Activated CD4-positive, alpha-beta T cell treated with anti-CD3 and anti-CD28 coated beads, Interleukin-2, amount 50 U/mL, for 24 hours (primary cell): ENCODE measurements at places on chromosomes 7 and 10.

DNA sequence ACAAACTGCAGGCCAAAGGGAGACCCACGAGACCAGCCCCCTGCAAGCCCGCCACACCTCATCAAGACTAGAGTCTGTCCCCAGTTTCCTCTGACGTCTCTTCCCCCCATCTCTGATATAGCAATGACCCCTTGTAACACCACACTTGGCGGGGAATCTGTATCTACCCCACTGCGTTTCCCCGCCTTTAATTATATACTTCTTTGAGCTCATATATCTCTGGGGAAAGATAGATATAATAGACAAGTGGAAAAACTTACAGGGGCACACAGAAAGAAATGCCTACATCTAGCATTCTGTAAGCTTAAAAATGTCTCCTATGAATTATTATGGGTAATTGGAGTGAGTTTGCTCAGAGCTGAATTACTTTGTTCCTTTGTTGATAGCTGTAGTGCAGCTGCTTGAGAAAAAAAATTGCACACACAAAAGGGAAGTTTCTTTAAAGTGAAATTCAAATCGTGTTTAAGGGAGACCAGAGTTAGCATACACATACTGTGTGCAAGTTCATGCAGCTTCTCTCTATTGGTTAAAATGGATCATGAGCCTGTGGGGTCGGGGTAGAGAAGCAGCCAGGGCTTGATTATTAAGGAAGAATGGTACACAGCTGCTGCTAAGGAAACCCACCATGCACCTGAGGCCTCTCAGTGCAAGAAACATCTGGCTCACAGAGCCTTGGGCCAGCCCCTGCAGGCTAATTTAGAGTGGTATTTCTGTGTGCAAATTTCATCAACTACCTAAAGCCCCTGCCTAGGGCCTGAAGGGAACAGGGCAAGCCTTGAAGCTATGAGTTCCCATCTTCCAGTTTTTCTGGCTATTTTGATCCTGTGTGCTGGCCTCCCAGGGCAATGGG, 32.5 kb downstream of the CDCA7L start:
- DNase-seq: no peak

DNA sequence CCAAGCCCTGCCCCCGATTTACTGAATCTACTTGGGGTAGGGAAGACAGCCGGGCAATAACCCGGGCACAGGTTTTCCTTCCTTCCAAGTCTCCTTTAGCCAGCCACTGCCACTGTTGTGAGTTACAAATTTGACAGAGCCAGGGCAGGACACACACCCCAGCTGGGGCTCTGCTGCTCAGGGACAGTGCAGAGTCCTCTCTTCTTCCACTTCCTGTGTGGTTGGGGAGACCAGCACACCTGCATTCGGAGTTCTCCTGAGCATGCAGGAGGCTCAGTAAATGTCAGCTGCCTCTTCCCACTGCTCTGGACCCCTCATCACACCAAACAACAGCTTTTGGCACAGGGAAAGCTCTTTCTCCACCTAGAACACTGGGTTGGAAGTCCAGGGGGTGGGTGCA, 21.3 kb downstream of the CHST15 start:
- DNase-seq: no peak

- no peak for DNase-seq
These were observed 415.5 kb upstream of the COBL start for GRCh38 chr7:51732116-51732515.

DNA sequence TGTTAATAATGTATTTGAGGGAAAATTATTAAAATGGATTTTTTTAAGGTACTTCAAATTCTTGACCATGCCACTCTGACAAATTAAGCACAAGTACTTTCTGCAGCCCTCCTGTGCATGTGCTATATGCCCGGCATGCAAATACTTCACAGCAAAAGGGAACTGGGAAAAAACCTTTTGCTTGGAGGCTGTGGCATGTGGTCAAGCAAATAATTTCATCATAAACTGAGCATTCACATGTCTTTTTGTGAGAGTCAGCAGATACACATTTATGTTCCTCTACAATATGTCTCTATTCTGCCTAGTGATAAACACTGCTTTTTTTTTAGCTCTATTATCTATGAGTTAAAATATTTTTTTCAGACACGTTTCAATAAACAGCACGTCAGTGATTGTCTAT, 53.7 kb upstream of the SEMA3A start:
- DNase-seq: no peak

DNA sequence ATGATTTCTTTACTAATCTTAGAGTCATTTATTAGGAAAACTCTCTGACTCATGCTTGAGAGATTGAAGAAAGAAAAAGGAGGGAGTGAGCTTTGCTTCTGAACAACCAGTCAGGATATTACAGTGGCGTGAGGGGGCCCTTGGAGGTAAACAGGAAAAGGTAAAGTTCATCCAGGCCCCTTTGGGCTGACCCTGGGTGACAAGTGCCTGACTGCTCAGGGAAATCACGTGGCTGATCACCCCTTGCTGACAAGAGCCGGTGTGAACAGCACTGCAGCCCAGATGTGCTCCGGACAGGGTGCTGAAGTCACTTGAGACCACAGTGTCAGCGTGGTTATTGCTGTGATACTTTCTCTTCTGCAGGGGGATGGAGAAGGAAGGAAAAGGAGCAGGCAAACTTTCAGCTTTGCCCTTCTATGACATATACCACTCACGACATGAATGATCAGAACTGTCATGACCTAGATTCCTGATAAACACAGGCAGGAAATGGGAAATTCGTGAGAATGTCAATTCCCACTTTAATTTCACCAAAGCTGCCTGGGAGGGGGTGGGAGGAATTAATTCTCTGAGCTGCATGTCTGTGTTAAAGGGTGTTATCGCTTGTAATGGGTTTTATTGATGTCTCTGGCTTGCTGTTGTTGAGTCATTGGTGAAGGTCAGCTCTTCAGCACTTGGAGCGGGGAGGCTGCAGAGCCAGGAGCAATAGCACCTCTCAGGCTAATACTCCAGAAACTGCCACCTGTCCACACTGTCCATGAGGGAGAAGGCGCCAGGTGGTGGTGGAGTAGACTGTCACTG, 139.8 kb upstream of the AOAH start:
- DNase-seq: no peak

DNA sequence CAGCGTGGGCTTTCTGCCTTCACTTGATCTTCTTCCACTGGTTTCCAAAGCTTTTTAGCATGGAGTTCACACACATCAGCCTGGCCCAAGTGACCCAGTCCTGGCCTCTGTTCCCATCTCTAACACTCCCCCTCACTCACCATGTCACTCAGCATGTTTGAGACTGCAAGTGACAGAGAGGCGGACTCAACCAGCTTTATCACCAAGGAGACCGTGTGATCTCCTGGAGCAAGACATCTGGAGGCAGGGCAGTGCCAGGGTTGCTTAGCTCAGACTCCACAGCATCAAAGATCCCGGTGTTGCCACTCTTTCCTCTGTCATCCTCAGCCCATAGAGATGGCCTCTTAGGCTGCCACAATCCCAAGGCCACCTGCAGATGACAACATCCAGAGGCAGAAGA, 39.4 kb downstream of the FAM241B start:
- no peak for DNase-seq

DNA sequence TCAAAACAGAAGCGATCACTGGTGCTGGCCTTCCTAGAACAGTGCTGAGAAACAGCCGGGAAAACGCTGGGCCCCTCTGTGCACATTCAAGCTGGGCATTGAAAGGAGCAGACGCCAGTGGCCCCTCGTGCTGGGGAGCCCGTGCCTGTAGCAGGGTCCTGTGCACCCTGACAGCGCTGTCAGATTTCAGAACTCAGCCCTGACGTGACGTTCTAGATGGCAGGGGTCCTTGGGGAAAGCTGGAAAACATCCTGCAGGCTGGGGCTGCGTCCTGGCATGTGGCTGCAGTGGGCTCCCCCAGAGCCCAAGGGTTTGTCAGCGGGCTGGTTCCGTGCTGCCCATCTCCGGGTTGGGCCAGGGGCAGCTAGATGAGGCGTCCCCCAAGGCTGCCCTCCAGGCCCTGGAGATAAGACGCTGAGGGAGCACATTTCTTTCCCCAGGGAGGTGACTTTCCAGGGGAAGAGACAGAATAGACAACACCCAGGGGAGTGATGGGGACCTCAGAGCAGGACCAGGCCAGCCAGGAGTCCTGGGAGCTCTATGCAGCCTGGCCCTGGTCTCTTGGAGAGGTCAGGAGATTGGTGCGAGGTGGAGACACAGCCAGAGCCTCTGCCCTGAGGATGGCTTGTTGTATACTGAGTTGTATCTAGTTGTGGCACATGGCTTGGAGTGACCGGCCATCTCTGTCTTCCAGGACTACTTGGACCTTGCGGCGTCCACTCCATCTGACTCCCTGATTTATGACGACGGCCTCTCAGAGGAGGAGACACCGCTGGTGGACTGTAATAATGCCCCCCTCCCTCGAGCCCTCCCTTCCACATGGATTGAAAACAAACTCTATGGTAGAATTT, 12.1 kb upstream of the CSGALNACT2 start:
- DNase-seq: no peak

DNA sequence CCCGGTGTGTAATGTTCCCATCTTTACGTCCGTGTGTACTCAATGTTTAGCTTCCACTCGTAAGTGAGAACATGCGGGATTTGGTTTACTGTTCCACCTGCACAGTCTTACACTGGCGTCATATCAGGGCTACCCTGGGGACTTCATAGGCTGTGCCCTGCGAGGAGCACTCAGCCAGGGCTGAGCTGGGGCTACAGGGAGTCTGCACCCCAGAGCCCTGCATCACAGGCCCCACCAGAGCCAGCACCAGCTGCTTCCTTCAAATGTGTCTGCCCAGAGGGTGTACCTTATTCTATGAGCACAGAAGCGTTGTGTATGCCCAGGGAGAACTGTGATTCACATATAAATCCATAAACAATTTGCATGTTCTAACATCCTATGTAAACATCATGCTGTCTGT, 277.1 kb downstream of the TCERG1L start:
- no peak for DNase-seq

DNA sequence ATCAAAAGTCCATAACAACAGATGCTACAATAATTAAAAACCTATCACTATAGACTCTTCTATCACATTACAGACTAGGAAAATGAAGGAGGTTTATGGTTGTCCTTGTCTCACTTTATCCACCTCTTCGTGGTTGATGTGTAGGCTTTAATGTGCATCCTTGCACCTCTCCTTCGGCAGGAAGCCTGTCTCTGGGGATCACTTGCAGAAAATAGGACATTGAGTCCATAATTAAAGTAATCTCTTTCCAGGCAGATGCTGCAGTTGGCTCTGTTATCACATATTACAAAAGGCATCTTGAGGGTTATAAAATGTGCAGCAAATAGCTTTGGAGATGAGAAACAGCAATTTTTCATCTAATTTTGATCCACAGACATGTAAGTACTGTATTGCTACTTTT, 168.4 kb downstream of the RELN start:
- no peak for DNase-seq

DNA sequence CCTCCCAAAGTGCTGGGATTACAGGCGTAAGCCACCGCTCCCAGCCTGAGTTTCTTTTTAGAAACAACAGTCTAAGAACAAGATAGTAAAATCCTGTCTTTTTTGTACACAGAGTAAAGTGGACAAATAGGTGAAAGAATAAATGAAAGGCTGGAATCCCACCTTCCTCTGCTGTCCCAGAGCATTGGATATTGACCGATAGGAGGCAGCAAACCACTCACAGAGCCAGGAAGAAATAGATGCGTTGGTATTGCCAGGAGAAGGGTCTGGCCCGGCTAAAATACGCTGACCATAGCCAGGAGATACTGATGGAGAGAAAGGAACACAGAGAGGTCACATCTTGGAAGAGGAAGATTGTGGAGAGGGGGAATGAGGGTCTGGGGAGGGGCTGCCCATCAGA, 11.4 kb upstream of the ZNF12 start:
- no peak for DNase-seq

DNA sequence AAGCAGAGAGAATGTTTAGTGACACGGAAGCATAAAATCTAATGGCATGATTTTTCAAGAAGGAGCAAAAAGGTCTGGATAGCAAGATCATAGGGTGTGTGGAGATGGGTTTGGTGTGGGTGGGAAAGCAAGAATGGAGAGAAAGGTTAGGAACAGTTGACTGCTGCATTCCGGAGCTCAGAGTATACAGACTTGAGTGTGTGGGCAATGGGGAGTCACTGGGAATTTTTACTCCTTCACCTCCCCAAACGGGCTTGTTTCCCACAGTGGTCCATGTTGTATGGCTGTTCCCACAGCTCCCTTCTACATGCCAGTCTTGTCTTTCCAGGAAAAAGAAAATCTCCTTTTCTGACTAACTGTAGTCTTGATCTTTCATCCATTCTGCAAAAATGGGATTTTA, 122.1 kb downstream of the CDK6 start:
- no peak for DNase-seq

GRCh38 chr7:112442210-112442609, 8.1 kb upstream of the IFRD1 start:
- no peak for DNase-seq

DNA sequence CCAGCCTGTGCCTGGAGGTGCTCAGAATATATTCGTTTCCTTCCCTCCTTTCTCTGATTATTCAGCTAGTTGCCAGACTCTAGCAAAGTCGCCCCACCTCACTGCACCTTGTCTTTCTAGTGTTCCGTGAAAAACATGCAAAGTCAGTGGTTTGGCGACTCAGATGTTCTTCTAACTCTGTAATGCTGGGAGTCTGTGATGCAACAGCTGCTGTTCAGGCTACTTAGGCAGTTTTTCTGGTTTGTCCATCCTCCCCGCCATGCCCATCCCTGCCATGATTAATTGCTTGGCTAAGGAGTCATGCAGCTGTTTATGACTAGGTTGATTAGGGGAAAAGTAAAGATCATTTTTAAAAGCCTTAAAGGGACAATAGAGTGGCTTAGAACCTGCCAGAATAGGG, 99.4 kb downstream of the MTPN start:
- no peak for DNase-seq

DNA sequence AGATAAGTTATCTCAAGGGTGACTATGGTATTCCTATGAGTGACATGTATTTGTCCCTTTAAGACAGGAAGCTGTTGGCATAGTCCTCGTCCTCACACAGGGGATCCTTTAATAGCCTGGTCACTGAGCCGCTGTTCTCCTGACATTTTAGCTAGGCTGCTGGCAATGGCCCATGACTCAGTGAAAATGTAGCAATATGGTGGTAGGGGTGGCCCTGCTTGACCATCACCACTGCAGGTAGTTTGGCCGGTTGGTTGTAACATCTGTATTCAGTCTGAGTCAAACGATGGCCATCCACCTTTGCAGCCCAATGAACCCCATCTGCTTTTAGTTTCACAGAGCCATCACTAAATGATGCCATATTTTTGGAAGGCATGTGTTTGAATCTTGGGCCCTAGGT, 110.1 kb upstream of the RAB18 start:
- no peak for DNase-seq

DNA sequence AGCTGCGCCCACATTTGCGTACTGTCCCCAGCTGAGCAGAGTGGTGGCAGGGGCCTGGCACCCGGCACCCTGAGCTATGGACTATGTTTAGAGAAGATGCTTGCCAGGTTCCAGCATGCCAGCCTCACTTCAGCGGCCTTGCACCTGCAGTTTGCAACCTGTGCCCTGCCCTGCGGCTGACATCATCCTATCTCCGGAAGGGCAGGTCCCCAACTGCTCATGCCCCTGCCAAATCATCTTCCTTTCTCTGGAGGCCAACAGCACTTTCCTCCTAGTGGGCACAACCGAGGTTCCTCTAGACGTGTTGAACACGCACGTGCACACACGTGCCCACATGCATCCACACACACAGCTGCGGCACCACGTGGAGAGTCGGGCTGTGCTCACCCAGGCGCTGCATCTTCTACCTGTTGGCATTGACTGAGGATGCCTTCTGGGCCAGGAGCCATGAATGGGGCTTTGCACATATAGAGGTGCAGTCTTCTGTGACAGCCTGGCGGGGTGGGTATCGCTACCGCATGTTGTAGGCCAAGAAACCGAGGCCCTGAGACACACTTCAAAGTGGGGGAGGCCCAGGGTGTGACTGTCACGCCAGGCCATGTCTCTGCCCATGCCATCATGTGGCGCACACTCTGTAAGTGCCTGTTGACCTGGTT, 24.5 kb downstream of the CNPY1 start:
- no peak for DNase-seq

- DNase-seq: no peak
These were observed 2.1 kb upstream of the ADD3 start for GRCh38 chr10:110005719-110006118.
